ENCODE measurements at places on chromosomes 2 and 18.

GRCh38 chr18:42107691-42108450 is 152.8 kb downstream of the PIK3C3 start:
- no peak for DNase-seq

- DNase-seq: no peak
These were observed 42.2 kb downstream of the SLC40A1 start for GRCh38 chr2:189538402-189538801.

DNA sequence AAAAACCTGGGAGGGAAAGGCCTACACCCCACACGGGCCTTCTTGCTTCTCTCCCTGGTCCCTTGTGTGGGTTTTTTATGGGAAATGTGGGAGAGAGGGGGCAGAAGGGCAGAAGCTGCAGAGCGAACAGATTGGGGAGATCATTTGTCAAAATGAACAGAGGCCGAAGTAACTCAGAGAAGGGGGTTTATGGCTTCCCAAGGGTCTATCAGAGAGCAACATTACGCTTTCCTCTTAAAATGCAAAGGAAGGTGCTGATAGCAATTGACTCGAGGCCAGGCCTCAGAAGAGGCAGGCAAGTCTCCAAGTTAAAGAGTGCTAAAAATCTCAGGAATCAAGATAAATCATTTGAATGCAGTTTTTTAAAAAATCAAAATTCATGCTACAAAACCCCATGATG is 101.5 kb downstream of the SGPP2 start:
- DNase-seq: no peak

GRCh38 chr2:174878537-174879147 is 114.4 kb upstream of the CHRNA1 start:
- no peak for DNase-seq

- no peak for DNase-seq
These were observed 158.1 kb downstream of the DOCK10 start for GRCh38 chr2:224884188-224884587.

DNA sequence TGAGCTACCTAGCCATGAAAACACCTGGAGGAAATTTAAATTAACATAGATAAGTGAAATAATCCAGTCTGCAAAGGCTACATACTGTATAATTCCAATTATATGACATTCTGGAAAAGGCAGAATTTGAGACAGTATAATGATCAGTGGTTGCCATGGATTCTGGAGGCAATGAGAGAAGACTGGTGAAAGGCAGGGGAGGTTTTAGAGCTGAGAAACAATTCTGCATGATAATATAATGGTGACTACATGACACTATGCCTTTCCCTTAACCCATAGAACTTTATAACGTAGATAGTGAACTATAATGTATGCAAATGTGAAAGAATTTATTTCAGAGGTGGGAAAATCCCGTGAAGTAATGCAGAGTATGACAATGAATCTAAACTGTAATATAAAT is 749.3 kb downstream of the TRIB2 start:
- no peak for DNase-seq

- DNase-seq: no peak
These were observed 39.8 kb downstream of the RBM45 start for GRCh38 chr2:178152033-178152432.

DNA sequence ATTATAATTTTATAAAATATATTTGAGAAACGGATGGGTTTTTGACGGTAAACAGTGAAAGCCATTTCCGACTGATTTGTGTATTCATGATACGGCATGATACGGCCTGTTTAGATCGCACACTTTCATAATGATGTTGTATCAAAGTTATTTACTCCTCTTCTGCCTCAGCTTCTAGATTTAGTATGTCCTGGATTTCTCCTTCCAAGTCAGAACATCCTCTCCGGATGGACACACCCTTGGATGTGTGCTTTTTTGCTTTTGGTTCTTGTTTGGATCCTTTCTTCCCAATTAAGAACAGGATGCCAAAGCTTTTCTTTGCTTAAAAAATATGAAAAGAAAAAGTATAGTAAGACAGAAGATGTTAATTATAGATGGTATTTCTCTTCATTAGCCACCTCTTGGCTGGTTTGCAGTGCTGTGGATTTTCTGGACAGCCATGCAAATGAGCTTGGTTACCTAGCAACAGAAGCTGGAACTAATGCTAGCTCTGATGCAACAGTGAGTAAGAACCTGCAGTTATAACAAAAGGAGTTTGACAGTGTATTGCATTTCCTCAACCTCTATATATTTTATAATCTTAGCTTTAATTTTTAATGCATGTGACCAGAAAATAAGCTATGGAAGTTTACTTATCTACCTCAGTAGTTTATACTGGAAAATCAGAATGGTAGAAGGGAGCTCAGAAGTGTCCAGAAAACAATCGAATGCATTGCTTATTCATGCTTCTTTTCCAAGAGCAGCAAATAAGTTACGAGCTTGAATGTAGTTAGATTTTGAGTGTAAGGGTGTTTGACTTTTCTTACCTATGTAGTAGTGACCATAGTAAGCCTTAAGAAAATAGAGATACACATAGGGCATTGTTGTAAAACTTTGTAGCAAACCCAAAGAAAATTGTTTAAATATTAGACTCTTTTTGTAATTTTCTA is 27.9 kb downstream of the RMND5A start:
- no peak for DNase-seq

- no peak for DNase-seq
These were observed 18.0 kb downstream of the MARCHF4 start for GRCh38 chr2:216354306-216354705.

- DNase-seq: no peak
These were observed 14.6 kb downstream of the PIGN start for GRCh38 chr18:62172298-62172697.

DNA sequence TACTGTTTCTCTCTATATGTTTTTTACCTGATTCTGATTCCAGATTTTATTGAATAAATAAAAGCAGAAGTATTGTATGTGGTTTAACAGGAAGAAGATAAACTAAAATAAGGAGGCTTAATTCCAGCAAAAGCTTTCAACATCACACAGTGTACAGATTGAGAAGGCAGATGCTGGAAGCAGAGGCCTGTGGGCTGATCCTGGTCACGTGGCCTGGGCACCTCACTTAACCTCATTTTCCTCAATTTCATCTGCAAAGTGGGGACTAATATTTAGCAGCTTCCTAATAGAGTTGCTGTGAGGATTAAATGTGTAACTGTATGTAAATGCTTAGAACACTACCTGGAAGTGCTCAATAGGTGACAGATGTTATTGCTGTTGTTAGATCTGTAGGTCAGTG is 58.0 kb downstream of the CDCA7 start:
- DNase-seq: no peak

GRCh38 chr2:127145280-127145895 is 38.4 kb upstream of the BIN1 start:
- DNase-seq: no peak

GRCh38 chr2:219444566-219445091 is 10.0 kb downstream of the SPEG start:
- no peak for DNase-seq

- DNase-seq: no peak
These were observed 680.2 kb upstream of the LRRTM4 start for GRCh38 chr2:78202366-78202765.

GRCh38 chr2:98936353-98937351 is 627 bp upstream of the CRACDL start:
- DNase-seq: no peak

GRCh38 chr2:196172951-196173350 is 1.6 kb upstream of the STK17B start:
- no peak for DNase-seq

GRCh38 chr2:105517814-105518705 is 119.2 kb upstream of the FHL2 start:
- DNase-seq: no peak

- DNase-seq: no peak
These were observed 81.0 kb downstream of the KLHL29 start for GRCh38 chr2:23465936-23466335.

DNA sequence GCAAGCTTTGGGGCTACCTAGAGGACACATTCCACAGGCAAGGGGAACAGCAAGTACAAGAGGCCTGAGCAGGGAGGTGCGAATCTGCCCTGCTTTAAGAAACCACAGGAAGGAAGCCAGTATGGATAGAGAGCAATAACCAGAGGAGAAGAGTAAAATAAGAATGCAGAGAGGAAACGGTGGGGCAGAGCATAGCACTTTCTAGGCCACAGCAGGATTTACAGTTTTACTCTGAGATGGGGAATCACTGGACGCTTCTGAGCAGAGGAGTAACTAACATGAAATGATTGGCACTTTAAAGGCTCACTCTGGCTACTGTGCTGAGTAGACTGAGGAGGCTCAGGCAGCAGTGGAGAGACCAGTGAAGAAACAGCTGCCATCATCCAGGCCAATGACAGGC is 23.8 kb downstream of the AAK1 start:
- DNase-seq: no peak

DNA sequence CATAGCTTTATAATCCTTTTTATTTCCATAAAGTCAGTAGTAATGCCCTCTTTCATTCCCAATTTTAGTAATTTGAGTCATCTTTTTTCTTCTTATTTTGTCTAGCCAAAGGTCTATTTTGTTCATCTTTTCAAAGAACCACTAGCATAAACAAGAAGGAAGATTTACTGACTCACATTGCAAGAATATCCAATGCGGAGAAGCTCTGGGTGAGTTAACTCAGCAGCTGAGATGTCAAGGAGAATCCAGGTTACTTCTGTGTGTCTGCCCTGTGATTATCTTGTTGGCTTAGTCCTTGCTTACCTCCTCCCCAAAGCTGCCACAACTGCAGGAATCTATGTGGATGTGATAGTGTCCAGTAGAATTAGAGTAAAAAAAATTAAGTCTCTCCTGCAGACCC is 311.4 kb upstream of the NCKAP5 start:
- no peak for DNase-seq

DNA sequence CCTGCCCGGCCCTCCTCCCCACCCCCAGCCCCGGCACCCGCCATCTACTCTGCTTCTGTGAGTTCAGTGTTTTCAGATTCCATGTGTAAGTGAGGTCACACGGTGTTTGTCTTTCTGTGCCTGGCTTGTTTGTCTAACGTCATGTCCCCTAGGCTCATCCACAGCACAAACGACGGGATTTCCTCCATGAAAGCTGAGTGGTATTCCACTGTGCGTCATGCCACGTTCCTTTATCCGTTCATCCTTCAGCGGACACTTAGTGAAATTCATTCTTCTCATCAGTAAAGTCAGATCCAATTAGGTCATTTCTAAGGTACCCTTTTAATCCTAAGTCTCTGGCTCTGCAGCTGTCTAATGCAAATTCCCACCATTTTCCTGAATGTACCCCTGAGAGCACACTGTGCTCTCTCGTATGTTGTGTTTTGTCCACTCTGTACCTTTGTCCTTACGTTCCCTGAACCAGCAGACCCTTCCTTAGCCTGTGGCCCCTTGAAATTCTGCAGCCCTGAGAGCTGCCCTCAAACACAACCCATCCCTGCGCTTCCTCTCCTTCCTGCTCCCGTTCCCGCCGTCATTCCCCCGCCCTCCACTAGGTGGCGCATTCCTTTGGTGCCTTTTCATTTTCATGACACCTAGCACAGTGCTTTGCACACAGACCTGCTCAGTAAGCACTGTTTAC is 44.1 kb downstream of the TRAPPC12 start:
- DNase-seq: peak; percentile 58

GRCh38 chr2:216031960-216032689 is 18.8 kb upstream of the MREG start:
- no peak for DNase-seq

- DNase-seq: no peak
These were observed 1.3 kb downstream of the DUSP2 start for GRCh38 chr2:96143848-96144480.
